ENCODE measurements at places on chromosomes 7 and 10. TPM values are rescaled to one million over a fixed set of nuclear protein-coding genes. Genes with fewer than 3 reads are reported as not detected.

- no peak for DNase-seq
Observed at GRCh38 chr7:98223351-98223897, 12.2 kb downstream of the BHLHA15 start.

DNA sequence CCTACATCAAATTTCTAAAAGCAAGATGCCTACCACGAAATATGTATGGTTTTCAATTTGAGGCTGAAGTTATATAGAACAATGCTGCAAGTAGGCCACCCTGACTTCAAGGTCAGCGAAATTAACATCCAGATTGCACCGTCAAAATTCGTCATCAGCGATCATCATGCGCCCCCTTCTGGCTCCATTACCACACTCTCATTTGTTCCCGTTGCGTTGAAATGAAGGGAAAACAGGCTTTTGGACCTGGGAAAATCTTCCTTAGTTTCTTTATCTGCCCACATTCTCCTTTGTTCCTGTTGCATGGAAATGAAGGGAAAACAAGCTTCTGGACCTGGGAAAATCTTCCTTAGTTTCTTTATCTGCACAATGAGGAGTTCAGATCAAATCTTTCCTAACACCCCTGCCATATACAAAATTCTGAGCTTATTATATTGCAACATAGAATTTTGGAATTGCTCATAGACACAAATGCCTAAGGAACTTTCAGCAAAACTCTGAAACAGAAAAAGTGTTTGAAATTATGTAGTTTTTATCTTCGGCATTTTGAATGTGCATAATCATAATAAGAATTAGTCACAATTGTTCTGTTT is 98.2 kb upstream of the PRKCQ start:
- DNase-seq, result peak; percentile 49

GRCh38 chr10:22466763-22467334 is 121.6 kb downstream of the SPAG6 start:
- no peak for DNase-seq

DNA sequence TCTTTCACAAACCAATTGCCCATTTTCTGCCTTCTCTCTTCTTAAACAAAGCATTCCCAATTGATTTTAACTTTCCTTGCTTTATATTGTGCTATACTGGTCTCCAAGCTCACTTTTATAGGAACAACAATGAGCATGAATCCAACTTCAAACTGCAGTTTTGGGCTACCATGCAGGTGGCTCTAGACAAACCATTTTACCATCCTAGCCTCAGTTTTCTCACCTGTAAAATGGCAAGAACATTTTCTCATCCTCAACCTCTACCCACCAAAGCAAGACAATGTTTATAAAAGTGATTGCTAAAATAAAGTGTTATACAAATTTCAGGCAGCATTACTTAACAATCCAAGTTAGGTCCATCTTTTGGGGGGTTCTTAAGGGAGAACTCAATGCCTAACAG is 66.8 kb upstream of the ASAH2 start:
- no peak for DNase-seq

GRCh38 chr7:54544527-54545240 is 2.5 kb downstream of the VSTM2A start:
- DNase-seq, result no peak

DNA sequence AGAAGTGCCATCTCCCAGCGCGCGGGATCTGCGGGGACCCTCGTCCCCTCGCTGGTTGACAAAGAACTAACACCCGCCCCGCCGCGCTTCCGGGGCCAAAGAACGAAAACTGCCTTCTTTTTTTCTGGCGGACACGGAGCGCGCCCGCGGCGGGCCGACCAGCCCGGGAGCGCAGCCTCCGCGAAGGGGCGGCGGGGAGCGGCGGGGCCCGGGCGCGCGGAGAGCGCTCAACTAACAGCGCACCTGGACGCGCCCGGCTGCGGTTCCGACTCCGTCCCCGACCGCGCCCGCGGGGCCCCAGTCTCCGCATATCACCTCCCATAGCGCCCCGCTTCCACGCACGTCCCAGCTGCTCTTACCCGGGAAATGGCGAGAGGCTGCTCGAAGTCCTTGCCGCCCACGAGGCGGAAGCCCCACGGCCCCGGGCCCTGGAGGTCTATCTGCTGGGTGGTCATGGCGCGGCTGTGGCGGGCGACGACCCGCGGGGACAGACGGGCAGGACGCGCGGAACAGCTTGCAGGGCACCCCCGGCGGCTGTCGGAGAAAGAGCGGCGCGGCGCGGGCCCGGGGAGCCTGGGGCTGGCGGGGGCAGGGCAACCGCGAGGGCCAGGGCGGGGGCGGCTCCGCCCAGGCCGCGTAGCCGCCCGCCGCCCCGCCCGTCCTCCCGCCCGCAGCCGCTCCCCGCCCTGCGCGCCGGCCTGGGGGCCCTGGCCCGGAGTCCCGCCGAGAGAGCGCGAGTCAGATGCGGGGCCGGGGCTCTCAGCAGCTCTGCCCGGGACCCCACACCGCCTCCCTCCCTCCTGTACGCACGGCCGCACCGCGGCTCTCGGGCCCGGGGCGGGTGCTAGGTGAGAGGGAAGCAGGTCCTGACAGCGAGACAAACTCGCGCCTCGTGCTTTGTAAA is at the start of gene PDLIM1:
Gene PDLIM1, minus strand, starts transcription at position 543 of the 904 bp plus-strand sequence. Its CDS starts 88 bp downstream, at position 455.
- DNase-seq, result peak; percentile 56

- no peak for DNase-seq
Observed at GRCh38 chr10:84581976-84582375, 253.6 kb downstream of the CCSER2 start.

GRCh38 chr7:25260862-25261494 is 32.7 kb upstream of the NPVF start:
- no peak for DNase-seq

DNA sequence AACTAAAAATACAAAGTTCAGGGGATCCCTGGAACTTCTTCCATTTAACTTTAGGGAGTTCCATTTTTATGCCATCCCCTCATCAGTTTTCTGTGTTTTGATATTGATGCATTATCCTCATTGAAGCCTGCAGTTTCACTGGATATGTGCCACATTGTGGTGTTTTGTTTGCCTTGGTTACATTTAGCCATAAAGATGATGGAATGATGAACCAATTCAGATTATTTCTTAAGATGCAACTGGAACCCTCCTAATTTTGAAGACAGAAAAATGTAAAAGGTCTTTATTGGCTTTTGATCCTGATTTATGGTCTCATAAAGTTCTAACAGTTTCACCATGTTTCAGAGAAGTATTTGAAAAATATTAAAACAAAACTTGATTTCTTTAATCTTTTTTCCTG is 314.2 kb upstream of the KLF6 start:
- DNase-seq, result no peak

DNA sequence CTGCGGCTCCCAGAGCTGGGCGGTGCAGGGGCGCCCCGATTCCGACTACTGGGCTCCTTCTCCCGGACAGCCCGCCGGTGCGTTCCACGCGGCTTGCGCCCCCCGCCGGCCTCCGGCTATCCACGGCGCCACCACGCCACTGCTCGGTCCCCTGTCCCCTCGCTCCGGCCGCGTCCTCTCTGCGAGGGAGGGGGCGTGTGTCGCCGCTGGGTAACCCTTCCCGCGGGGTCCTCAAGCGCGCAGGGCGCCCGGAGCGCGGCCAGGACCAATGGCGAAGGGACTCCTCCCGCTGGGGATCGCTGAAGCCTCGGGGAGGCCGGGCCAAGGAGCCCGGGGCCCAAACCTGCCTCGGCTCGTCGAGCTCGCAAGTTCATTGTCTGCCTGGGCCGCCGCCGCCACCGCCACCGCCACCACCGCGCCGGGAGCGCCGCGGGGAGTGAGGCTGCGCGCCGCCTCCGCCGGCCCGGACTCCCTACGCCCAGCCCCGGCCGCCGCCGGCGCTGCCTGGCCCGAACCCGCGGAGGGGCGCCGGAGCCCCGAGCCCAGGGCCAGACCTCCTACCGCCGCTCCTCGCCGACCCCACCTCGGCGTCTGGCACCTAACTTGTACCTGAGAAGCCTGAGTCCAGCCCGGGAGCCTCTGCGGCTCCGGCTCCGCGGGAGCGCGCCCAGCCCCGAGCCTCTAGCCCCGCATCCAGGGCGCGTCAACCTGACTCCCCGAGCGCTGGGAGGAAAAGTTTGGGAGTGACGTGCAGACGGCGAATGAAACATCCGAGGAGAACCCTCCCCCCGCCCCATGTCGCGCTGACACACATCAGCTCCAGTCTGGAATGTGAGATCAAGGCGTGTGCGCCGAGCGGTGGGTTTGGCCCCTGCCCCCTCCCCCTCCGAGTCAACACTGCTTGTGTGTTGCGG is at the start of gene CHST15:
Gene CHST15, minus strand, starts transcription at position 739 of the 914 bp plus-strand sequence. CDS start 47,386 bp downstream, outside the sequence.
- DNase-seq, result peak; percentile 72

DNA sequence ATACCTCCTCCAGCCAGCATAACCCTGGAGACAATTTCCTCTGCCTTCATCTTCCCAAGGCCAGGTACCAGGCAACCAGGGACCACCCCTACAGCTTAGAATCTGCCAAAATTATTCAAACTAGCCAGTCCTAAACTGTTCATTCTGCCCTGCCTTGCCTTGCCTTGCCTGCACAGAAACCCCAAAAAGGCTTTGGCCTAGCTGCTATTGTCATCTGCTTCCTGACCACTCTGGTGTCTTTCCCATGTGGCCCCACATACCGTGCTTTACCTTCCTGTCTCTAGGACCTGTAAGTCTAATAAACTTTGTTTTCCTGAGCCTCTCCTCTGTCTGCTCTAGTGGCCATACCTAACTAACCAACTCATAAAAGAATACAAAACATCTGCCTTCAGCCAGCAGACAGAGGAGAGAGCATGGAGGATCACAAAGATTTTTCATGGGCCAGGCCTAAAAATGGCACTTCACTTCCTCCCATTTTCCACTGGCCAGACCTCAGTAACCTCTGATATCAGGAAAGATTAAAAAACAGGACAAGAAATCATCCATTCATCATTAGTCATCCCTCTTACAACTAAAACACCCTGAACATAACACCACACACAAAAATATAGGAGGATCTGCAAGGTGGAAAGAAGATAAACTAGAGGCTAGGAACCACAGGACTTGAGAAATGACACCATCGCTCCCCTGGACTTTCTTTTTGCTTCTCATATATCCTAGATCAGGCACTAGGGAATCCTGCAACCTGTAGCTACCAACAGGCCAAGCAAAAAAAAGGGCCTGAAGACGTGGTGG is 51.5 kb downstream of the IMMP2L start:
- DNase-seq, result no peak

Gene ACTL6B
- not detected for total RNA-seq

Gene IRF5
- 3.7 TPM for total RNA-seq

Gene TRPV6
- total RNA-seq, result 0.51 TPM

Gene CYREN
- total RNA-seq, result 25.4 TPM

Gene FOXK1
- 32.6 TPM for total RNA-seq

Gene CLCN1
- not detected for total RNA-seq

Gene PTTG1IP2
- not detected for total RNA-seq

Gene CYP3A4
- total RNA-seq, result 0.15 TPM

Gene KIAA1217
- total RNA-seq, result 15.7 TPM

Gene FAM25C
- not detected for total RNA-seq

Gene ADRA2A
- total RNA-seq, result 13.7 TPM

Measured in ovary (tissue), 10 donors.